ENCODE measurements at places on chromosomes 12 and 14. TPM values are rescaled to one million over a fixed set of nuclear protein-coding genes. Genes with fewer than 3 reads are reported as not detected.

GRCh38 chr14:64684091-64684490 lies 20.1 kb upstream of the PLEKHG3 start:
- no peak for DNase-seq

DNA sequence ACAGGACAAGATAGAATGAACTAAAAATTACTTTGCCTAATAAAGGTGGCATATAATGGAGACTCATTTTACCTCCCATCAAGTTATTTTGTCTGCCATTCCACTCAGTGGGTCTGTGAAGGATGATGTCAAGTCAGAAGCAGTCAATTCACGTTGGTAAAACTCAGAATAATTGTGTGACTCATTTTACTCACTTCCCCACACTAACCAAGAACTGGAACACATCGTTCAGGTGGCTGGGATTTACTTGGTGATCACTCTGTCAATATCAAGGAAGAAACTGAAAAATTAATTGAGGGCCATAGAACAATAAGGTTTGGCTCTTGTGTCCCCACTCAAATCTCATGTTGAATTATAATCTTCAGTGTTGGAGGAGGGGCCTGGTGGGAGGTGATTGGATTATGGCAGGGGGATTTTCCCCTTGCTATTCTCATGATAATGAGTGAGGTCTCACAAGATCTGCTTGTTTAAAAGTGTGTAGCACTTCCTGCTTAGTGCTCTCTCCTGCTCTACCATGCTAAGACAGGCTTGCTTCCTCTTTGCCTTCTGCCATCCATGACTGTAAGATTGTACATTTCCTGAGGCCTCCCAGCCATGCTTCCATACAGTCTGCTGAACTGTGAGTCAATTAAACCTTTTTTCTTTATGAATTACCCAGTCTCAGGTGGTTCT lies 35.7 kb upstream of the GTF2A1 start:
- DNase-seq = no peak

DNA sequence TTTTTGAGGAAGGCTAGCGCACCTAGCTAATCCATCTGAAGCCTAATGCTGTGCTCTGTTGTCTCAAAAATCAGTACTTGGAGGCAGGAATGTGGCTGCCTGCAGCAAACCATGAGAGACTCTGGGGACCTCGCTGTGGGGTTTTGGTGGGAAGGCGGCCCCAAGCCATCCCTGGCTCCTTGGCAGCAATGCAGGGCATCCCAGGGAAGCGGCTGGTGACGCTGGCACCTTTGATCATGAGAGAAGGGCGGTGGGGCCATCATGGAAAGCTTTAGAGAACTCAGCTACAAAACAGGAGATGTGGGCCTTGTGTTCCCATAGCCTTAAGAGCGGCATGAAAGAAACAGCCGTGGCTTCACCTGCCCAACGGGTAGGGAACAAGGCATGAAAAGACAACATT lies 101.1 kb upstream of the SFSWAP start:
- no peak for DNase-seq

DNA sequence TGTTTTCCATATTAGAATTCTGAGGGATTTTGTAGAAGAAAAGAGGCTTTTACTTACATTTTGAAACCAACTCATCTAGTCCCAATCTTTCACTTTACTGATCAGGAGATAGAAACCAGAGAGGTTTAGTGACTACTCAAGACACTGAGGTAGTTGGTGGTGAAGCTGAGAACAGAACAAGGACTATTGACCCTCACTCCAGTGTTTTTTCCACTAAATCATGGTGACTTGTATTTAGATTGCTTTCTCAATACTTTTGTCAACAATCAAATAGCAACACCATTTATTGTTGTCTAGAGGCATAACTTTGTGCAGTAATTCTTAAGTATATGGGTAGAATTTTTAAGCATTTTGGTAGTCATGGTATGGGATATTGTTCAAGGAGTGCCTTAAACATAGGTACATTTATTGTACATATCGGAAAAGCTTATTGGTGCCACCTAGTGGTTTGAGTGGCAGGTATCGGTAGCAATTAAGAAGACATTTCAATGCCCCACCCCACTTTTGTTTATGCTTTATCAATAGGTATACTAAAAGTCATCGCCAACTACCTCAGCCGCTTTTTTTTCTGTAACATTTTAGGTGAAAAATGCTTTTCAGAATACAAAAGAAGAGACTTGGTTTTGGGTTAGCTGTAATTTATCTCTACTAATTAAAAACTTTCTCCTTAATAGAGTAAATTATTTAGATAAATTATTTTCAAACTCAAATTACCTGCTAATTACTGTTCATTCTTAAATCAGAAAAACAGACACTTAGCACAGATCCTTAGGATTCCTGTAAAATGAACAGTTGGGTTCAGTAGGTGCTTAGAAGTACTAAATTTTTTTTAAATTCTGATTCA lies 47.3 kb upstream of the PAWR start:
- DNase-seq = no peak

GRCh38 chr12:944211-944610 lies 5.3 kb downstream of the RAD52 start:
- DNase-seq = no peak

DNA sequence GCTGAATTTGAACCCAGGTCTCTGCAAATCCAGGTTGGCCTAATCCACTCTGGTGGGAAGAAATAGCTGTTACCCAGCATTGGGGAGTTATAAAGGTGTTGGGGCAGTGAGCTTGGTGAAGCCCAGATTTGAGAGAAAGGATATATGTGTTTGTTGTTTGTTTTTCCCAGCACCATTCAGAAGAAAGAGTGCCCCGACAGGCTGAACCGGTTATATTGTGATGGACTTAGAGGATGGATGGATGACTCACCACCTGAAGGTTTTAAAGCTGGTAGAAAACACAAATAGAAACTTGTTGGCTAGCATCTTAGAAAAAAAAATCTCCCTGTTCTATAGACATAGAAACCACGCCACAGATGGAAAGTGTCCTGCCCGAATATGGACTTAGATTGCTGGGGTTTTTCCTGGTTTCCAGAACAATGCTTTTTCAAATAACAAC lies 404.6 kb downstream of the MED13L start:
- peak; percentile 86 for DNase-seq

GRCh38 chr12:57066245-57066644 lies 12.3 kb downstream of the NEMP1 start:
- no peak for DNase-seq

DNA sequence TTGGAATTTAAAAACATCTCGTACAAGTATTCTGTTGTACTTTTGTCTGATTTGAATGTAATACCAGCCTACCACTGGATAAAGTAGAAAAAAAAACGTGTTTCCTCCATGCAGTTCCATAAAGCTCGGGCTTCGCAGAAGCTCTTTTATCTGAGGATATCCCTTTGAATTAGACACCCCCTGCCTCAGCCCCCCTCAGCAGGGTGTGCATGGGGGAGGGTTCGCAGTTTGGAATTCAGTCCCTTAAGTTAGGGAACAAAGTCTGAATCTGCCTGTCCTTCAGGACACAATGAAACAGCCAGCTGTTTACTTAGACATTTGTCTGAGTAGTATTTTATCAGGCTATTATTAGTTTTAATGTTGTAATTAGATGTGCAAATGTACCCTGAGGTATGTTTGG lies 234.0 kb upstream of the CAND1 start:
- no peak for DNase-seq

DNA sequence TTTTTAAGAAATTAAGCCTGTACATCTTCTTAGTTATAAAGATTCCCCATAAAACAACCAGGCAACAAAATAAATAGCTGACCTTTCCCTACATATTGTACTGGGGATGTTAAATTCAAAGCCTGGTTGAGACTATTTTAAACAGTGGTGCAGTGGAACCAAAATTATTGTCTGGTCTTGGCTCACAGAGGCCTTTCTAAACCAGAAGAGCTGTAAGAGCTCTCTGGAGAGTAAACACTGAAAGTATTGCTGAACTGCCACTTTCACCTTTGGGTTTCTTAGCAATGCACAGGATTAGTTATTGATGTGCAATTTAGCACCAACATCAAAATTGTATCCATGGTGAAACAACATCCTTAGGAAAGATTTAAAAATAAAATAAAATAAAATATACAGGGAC lies 20.6 kb downstream of the RACGAP1 start:
- no peak for DNase-seq

DNA sequence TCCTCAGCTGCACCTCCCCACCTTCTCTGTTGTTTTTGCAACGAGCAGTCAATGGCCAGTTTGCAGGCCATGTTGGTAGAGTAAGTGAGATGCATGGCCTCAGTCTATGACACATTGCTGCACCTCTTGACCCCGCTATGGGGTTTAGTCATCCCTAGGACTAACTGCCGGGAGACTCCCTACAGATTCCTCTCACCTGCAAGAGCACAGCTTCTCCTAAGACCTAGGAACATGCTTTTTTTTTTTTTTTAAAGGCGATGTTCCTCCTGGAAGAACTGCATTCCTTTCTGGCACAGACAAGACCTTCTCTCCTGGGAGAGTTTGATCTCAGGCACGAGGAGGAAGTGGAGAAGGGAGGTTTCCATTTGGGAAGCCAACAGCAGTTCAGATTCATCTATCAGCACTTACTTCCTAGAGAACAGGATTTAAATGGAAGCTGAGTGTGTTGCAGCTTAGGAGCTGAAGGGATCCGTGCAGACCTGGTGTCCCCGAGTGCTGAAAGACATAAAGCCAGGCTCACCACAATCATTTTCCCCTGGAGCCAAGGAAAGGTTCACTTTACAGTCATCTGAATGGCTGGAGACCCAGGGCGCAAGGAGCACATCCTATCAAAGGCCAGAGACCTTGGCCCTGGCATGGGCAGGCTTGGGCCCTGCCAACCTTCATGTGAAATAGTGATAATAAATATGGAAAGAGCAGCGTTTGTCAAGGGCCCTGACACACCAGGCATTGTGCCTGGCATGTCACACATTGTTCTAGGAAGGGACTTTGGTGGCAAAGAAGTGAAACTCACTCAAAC lies 104.1 kb downstream of the LGMN start:
- DNase-seq = no peak

DNA sequence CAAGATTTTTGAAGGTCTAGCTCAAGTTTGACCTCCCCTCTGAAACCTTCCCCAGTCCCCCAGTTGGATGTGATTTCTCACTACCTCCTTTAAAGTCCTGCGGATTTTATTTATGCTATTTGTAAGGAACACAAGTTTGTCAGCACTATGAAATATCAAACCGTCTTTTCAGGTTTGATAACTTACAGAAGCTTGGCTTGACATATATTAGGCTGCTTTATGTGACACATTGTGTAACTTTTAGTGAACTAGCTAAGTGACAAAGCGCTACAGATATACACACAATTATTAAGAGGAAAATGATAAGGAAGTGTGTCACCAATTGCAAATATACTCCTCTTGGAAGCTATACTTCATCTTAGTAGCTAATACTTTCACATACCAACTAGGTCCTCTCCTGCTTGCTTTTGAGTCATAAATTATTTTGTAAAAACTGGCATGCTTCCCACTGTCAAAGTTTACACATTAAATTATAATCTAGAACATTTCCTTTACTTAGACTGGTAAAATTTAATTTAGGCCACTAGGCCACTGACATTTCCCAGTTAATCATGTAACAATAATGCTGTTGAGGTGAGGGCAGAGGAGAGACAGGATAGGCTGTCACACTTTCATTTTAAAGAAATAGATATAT lies 149.5 kb downstream of the TMTC3 start:
- DNase-seq = no peak

GRCh38 chr14:96987086-96987474 lies 189.9 kb downstream of the VRK1 start:
- no peak for DNase-seq

- peak; percentile 28 for DNase-seq
Measured at GRCh38 chr14:87055007-87055406, 938.0 kb downstream of the GALC start.

GRCh38 chr12:8680533-8680932 lies 17.3 kb upstream of the RIMKLB start:
- DNase-seq = no peak

DNA sequence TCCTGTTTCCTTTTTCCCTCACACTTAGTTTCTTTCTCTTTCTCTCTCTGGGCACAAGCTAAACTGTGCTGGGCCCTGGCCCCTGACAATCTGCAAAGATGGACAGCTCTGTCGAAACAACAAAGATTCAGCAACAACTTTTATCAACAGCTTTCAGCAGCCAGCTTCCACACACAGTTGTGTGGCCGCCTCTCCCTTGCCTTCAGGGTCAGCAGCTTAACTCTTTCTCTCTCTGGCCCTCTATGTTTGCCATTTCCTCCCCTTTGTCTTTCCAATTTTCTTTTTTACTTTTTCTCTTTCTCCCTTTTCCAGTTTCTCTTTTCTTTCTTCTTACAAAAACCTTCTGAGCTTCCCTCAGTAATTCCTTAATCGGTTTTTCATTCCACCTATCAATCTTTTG lies 43.3 kb downstream of the IQSEC3 start:
- no peak for DNase-seq

The PARPBP gene
- 29.0 TPM for total RNA-seq

The SCFD1 gene
- total RNA-seq = 69.2 TPM

The MSRB3 gene
- total RNA-seq = 1.3 TPM

The COL2A1 gene
- total RNA-seq = 10.8 TPM

The AMN gene
- 1.9 TPM for total RNA-seq

The AREL1 gene
- 32.2 TPM for total RNA-seq

The TTC9 gene
- 17.4 TPM for total RNA-seq

The ENDOU gene
- total RNA-seq = not detected

All from H9 (cell line).